ENCODE measurements at places on chromosomes 5 and 9.

- no peak for DNase-seq
Observed at GRCh38 chr9:117521293-117521692, 106.4 kb upstream of the ASTN2 start.

DNA sequence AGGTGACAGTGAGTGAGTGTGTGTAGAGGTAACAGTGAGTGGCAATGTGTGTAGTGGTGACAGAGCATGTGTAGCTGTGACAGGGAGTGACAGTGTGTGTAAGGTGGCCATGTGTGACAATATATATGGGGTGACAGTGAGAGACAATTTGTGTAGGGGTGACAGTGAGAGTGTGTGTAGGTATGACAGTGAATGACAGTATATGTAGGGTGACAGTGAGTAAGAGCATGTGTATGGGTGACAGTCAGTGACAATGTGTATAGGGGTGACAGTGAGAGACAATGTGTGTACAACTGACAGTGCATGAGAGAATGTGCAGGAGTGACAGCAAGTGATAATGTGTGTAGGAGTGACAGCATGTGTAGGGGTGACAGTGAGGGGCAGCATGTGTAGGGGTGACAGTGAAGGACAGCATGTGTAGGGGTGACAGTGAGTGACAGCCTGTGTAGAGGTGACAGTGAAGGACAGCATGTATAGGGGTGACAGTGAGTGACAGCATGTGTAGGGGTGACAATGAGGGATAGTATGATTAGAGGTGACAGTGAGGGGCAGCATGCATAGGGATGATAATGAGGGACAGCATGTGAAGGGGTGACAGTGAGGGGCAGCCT lies 10.1 kb upstream of the GAPT start:
- no peak for DNase-seq

DNA sequence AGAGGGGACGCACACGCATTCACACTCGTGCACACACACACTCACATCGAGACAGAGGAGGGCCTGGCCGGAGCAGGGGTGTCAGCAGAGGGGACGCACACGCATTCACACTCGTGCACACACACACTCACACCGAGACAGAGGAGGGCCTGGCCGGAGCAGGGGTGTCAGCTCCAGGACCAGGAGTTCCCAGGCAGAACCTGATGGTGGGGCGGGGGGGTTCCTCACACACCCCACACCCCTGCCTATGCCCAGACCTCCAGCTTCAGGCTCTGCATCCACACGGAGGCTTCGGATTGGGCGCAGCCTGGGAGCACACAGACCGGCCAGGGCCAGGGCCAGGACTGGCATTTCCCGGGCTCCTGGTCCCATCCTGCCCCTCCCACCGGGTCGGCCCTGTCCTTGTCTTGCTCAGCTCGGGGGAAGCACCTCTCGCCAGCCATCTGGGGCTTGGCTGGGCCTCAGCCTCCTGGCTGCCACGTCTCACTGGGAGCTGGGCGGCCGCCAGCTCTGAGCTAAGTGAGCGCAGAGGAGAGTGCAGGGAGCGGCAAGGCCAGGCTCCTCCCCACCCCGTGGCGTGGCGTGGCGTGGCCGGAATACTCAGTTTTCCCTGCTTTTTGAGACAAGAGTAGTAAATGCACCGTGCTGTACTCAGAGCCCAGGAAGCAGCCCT lies 31.3 kb downstream of the ADAMTS2 start:
- no peak for DNase-seq

- DNase-seq = no peak
Observed at GRCh38 chr9:72351538-72352453, 13.2 kb downstream of the ZFAND5 start.

DNA sequence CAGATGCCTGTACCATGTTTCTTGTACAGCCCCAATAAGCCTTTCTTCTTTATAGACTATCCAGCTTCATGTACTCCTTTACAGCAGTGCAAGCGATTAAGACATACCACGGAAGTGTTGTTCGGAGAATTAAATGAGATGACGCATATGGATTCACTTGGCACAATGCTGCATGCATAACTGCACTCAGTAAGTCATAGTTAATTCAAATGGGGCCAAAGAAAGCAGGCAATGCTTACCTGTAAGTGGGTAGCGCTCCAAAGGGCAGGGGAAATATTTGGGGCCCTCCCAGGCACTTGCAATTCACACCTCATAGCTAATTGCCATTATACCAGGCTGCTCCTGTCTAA lies 7.7 kb upstream of the ADRA1B start:
- DNase-seq = no peak

DNA sequence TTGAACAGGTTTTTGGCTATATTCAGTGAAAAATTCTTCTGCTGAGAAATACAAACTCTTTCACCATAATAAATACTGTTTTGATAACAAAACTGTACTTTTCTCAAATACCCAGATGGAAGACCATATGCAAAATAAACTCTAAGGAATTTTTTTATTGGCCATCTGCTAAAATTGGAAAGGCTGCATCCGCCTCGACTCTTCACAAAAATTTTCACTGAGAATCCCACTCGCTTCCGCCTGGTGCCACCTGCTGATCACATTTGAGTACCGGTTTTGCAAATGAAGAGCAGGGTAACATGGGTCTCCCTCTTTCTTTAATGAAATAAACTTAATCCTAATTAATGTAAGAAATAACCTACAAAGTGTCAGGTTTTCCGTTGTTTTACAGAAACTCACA lies 76.4 kb downstream of the TTLL11 start:
- DNase-seq = no peak

DNA sequence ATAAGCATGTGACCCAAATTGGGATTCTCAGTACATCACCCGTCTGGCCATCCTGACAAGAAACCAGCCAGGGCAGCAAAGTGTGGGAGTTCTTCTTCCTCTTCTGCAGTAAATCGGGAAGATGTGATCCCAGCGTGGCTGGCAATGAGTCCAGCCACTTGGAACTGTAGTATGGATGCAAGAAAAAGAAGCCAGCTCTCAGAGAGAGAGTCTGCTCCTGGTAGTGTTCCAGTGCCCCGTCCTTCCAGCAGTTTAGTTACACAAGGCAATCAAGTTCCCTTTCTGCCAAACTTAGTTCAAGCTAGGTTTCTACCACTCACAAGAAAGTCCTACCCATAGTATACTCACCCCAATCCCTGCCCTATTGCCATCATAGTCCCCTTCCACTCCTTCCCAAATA lies 65.6 kb downstream of the CDK5RAP2 start:
- no peak for DNase-seq

GRCh38 chr9:114759512-114760341 lies 46.1 kb downstream of the TNFSF15 start:
- DNase-seq = no peak

DNA sequence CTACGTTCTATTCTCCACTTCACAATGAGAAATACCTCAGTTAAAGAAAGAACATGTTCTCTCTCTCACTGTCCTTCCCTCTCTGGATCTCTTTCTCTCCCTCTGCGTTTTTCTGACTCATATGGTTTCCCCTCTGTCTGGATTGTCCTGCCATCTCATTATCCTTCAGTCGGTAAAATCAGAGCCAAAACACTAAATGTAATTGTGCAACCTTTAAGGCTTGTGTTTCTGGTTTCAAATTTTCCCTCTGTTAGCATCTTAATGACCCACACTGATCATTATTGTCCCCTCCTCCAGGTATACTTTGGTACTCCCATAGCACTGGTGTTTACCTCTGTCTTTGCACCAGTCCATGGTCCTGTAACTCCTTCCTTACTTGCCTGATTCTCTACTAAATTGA lies 509.4 kb upstream of the C9orf72 start:
- no peak for DNase-seq

GRCh38 chr5:120614531-120615180 lies 150.6 kb downstream of the PRR16 start:
- no peak for DNase-seq

DNA sequence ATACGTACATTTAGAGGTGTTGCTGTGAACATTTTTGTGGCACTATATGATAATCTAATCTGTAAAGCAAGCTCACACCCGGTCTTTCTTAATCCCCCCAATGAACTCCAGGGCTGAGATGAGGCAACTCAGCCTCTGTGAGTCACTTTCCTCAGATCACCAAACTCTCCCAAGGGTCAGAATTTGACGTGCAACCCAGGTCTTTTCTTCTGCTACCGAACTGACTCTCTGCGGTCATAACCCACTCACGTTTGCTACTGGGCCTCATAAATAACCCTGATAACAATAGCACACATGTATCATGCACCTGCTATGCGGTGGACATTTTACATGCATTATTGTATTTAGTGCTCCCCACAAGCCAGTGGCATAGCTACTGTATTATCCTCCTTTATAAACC lies 153.1 kb downstream of the DROSHA start:
- no peak for DNase-seq

DNA sequence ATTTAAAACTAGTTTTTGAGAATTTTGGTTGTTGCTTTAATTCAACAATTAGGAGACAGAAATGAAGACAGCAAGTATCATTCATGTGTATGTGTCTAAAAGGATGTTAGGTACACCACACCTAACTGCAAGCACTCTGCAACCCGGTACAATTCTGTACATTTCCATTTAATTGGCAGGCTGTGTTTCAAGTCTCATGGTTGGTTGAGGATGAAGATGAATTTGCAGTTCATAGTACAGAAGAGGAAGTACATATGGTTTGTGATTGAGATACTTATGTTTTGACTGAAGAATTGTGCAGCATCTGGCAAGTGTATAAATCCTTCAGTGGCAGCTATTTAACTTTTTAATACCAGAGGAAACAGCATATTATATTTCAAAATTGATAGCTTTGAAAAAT lies 628.7 kb upstream of the ZNF608 start:
- no peak for DNase-seq

DNA sequence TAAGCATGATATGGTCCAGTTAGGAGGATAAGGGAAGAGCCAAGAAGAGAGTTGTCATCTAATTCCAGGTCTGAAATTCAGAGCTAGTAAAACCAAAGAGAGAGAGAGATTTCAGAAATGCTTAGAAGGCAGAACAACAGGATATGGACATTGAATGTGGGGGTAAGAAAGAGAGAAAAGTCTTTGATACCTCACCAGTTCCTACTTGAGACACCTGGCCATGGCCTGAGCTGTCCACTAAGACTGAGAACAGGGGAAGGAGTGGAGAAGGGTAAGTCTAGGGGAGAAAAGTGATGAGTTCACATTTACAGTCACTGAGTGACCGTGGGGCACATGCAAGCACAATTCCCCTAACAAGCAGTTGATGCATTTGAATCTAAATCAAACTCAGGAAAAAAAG lies 35.5 kb downstream of the TIMD4 start:
- DNase-seq = no peak

- no peak for DNase-seq
Observed at GRCh38 chr5:141373673-141374317, at the start of gene PCDHGA6. Gene PCDHGA6 (plus strand): TSS chr5:141373891. CDS start chr5:141374084, 193 bp downstream.

- no peak for DNase-seq
Observed at GRCh38 chr9:5455181-5455580, 4.8 kb downstream of the CD274 start.

DNA sequence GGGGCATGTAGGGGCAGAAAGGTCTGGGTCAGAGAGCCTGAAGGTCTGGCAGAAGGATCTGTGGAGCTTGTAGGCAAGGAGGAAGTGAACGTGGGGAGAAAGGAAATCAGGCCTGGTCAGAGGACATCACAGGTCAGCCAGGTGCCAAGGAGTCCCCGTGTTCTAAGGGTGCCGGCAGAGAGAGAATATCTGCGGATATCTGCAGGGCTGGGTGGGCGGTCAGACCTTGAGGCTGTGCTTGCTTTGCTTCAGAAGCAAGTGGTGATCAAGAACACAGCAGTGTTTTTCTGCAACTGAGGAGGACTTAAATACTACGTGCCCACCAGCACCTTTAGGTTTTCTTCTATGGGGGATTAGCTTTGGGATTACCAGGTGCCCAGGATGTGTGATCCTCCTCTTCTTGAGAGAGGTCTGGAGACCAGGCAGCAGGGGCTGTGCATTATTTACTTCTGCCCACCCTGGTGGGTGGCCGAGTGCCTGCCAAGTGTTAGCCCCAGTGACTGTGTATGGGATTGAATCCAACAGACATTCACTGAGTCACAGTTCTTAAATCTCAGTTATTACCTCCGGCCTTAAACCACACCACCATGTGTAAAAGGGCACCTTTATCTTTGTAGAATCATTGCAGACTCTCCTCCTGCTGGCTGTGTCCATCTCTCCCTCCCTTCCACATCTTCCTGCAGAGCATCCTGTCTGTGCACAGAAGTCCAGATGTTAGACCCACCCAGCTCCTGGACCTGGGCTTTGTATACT lies 12.5 kb upstream of the SHB start:
- no peak for DNase-seq

GRCh38 chr9:100933656-100934055 lies 94.9 kb upstream of the PLPPR1 start:
- no peak for DNase-seq

DNA sequence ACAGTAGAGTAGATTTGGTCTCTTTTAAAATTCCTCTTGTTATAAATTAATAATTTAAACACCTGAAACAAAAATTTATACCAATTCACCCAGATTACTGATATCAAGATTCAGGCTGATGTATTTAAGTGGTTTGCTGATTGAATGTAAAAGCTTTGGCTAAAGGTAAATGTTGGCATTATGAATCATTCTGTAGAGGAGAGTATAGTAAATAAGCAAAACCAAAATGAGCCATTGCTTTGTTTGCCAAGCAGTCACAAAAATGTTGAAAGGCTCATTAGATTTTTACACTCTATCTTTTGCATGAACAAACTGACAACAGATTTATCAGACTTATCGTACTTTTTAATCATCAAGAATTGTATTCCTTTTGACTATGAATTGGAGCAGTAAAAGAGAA lies 332.6 kb downstream of the FAM170A start:
- DNase-seq = no peak

GRCh38 chr5:171806976-171807747 lies 21.5 kb downstream of the SMIM23 start:
- peak; percentile 18 for DNase-seq

DNA sequence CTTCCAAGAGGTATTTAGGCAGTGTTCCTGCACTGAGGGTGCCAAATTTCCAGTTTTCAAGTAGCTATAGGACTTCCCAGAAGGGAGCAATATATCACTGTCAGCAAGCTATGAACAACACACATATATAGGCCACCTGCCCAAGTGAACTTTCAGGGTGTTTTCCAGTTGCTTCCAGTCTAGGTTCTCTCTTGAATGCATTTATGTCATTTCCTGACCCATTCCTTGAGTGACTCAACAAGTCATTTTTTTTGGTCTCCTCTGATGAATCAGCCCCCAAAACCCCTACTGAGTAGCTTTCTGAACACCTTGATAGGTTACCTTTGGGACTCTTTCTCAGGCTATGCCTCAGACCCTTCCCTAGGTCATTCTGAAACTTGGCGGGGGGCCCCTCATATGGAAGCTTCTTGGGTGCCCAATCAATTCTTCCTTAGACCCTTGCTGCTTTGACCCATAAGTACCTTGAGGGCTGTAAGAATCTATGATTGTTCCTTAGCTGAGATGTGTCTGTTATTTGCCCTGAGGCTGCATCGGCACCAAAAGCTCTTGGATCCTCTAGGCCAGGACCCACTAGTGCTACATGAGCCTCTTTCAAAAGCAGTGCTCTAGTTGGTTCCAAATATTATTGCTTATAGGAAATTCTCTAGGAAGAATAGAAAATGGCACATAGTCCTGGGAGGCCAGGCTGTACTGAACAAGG lies 12.4 kb downstream of the DNAJB5 start:
- DNase-seq = no peak

DNA sequence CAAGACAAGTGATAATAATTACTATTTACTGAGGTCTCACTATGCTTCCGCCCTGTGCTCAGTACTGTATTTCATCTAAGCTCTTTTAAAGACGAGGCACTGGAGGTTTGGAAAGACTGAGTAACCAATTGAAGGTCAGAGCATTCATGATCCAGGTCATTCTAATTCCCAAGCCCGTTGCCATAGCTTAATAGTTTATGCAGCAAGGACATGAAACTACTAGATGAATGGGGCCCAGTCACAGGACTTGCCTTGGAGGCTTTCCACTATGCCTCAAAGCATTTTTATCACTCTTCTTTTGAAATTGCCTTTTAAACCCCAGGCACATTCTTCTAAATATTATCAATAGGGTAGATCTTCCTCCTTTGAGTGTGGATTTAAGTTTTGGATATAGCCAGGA lies 17.2 kb upstream of the NFIB start:
- DNase-seq = no peak

Data from NCI-H748 treated with DMSO at 0.1 percent for 48 hours (cell line).